D721Med (cell line): ENCODE measurements at places on chromosomes 3 and 15.

DNA sequence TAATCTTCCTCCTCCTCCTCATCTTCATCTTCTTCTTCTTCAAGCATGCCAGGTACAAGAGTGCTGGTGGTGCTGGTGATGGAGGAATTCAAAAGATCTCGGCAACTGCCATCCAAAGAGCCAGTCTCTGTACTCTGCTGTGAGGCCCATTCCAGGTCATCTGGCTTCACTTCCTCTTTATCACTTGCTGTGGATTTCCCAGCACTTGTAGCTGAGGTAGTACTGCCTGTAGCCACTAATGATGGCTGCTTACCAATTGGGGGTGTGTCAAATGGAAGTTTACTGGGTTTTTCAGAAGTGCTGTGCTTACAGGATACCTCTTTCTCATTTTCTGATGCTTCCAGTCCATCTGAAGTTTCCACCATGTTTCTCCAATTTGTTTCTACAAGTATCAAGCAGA lies 28.8 kb upstream of the SHC4 start:
- no peak for DNase-seq

- no peak for DNase-seq
Measured at GRCh38 chr3:171126478-171127209, 100.1 kb upstream of the SLC2A2 start.

DNA sequence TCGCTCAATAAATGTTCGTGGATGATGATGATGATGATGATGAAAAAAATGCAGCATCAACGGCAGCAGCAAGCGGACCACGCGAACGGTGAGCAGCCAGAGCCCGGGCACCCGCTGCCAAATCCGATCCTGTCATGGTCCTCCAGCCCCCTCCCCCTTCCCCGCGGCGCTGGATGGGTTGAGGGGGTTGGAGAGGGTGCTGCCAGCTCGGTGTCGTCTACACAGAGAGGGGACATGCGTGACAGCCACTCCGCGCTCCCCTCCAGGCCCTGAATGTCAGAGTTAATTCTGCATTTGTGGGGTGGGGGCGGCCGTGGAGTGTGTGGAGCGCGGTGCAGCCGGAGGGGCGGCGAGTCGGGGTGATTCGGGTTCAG lies 722 bp downstream of the CACNA1D start:
- DNase-seq: no peak

DNA sequence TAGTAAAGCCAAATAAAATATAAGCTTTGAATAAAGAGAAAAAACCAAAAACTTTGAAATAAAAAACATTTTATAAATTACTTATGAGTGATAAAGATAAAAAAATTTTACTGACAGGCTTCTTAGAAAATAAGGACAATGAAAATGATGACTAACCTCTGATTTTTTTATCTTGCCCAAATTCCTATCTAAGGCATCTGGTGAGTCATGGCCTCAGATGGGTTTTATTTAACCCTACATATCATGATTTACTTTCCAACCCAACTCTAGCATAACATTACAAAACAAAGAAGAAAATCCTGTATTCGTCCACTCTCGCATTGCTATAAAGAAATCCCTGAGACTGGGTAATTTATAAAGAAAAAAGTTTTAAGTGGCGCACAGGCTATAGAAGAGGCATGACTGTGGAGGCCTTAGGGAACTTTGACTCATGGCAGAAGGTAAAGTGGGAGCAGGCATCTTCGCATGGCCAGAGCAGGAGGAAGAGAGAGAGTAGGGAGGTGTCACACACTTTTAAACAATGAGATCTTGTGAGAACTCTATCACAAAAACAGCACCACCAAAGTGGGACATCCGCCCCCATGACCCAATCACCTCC lies 152.1 kb downstream of the NEK10 start:
- DNase-seq: no peak

- DNase-seq: no peak
Measured at GRCh38 chr15:31814082-31814481, 216.2 kb upstream of the CHRNA7 start.

DNA sequence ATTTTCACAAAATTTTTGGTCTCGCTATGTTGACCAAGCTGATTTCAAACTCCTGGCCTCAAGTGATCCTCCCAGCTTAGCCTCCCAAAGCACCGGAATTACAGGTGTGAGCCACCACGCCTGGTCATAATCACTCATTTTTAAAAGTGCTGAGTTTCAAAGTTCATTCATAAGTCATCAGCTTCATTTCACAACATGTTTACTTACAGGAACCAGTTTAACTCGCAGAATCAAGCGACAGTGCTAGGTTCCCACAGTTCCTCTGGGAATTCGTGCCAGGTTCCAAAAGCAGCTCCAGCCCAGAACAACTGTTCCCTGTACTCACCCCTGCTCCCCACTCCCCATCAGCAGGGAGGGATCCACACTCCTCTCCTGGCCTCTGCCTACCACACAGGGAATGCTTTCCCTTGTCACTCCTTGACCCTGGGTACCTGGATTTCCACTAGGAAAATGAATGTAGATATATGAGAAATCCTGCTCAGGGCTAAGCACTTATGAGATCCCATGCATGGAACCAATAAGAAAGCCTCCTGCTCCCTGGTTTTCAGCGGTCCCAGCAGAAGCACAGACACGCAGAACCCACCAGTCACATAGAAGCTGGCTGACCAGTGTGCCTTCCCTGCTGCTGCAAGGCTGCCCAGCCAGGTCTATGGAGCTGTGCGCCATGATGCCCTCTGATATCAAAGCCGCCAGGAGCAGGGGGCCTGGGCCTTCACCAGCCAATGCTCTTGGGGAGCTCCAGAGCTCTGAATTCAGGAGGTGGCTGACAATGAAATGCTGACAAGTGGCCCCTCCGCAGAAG lies 72.3 kb downstream of the ITGB5 start:
- no peak for DNase-seq

- no peak for DNase-seq
Measured at GRCh38 chr15:58179741-58180381, 41.7 kb downstream of the AQP9 start.

- DNase-seq: no peak
Measured at GRCh38 chr15:52134502-52135144, 22.0 kb upstream of the BCL2L10 start.

DNA sequence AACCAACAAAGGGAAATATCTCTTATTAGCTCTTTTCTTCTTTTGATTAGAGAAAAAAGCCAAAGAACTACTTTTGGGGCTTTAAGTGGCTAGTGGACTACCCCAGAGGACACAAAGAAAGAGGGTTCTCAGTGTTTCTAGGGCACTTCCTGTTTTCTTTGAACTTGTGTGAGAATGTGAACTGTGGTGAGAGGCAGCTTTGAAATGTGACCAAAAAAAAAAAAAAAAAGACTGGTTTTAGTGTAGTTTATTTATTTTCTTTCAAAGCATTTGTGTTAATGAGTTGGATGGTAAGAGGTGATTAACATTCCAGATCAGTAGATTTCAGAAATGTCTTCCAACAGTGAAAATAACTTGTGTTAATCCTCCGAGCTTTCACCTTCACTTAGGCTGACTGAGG lies 32.4 kb downstream of the SELENOT start:
- DNase-seq: no peak

DNA sequence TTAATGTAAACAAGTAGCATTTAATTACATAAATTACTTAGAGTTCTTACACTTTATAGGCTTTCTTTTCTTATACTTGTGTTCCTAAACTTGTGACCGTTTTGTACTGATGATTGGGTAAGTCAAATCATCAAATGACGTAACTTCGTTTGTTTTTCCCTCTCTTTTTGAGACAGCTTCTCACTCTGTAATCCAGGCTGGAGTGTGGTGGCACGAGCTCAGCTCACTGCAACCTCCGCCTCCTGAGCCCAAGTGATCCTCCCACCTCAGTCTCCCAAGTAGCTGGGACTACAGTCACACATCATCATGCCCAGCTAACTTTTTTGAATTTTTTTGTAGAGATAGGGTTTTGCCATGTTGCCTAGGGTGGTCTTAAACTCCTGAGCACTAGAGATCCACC lies 226.0 kb downstream of the TCF12 start:
- no peak for DNase-seq

DNA sequence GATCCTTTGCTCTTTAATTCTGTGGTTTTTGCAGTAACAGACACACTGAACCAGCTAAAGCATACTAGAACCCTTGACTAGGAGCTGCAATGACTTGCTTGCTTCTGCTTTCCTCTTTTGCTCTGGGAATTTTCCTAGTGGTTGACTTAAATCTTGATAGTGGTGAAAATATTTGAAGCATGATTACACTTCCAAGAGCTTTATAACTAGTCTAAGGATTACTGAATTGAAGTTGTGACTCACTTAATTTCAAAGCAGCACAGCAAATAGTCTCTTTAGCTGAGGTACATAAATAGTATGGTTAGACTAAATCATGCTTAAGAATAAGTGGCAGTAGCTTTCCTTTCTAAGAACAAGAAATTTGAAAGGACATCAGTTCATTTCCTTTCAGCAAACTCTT lies 513.5 kb upstream of the GBE1 start:
- no peak for DNase-seq
